ELR (cell line): ENCODE measurements at places on chromosomes 3 and 15.

DNA sequence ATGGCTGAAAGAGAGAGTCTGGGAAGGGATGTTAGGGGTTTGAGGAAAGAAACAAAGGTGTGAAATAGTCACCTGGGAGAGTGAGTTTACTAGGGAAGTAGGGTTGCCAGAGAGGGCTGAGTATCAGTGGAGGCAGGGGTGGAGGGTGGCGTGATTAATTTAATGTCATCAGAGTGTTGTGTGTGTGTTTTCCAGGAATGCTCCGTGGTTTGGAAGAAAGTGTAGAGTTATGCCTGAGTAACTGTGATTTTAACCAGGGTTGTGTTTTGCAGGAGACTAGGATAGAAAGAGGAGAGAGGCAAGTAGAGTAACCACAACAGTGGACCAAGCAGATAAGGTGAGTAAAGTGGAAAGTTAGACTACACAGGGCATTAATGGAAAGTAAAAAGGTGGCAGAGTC is 27.2 kb downstream of the PLD1 start:
- peak; percentile 35 for DNase-seq

- no peak for DNase-seq
These were observed 551 bp downstream of the NLGN1 start for GRCh38 chr3:173398111-173398479.

- no peak for DNase-seq
These were observed 122.6 kb downstream of the CADM2 start for GRCh38 chr3:85081191-85081906.

DNA sequence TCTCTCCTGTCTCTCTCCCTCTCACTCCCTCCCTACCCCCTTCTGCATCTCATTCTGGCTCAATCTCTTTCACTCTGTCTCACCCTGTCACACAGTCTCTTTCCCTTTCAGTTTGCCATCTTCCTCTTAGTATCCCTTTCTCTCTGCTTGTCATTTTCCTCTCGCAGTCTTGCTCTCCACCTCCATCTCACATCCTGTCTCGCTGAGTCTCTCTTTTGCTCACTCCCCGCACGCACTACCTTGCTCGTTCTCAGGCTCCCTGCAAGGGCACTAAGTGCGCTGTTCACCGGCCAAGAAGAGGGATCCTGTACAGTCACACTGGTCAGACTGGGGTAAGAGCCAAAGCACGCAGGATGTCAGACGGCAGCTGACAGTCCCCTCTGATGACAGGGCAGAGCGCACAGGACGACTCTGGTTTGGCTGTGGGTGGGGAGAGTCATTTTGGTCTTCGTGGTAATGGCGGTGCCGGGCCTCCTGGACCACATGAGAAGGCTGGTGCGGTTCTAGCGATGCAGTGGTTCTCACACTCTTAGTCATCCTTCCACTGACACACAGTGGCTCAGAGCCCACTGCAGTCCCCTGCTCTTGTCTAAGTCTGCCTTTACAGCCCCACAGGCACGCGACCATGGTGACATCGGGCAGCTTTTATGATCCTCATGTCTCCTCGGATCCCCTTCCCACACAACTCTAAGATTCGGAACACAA is 356.8 kb downstream of the FOXP1 start:
- peak; percentile 46 for DNase-seq

DNA sequence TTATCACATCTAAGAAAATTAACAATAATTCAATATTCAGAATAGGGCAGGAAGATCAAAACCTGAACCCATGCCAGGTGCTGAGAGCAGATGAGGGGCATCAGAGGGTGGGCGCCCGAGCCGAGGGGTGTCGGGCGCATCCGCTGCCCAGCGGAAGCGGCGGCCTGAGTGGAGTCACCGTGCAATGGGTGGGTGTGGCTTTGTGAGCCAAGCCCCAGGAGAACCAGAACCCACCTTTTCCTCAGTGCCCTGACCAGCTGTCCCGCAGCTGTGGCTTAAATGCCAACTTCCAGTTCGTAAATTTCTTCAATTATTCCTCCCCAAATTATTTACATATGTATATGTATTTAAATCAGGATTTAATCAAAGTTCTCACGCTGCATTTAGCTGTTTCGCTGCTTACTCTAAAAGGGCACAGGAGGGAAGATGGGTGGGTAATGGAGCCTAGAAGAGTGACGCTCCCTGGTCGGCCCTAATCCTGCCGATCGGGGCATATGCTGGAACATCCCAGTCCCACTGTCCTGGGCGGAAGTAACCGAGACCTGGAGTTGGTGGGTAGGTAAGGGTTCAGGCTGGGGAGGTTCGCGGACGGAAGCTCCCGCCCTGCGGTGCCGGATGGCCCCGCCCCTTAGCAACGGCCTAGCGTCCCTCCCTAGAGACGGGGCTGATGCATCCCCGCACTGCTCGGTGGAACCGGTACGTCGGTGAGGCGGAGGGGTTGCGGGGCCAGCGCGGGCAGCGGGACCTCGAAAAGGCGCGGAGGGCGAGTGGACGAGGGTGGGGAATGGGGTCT is 1.3 kb downstream of the DNAH1 start:
- peak; percentile 51 for DNase-seq

GRCh38 chr15:50150349-50150748 is 31.3 kb upstream of the ATP8B4 start:
- no peak for DNase-seq

DNA sequence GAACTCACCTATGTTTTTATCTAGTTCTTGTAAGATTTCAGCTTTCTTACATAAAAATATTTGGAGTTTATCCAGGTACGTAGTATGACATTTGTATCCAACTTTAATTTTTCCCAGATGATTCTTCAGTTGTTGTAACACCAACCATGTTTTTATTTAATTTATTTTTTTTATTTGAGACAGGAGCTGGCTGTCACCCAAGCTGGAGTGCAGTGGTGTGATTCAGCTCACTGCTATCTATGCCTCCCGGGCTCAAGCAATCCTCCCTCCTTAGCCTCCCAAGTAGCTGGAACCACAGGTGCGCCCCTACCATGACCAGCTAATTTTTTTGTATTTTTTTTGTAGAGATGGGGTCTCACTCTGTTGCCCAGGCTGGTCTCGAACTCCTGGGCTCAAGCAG is 6.6 kb downstream of the XYLB start:
- DNase-seq: peak; percentile 56

GRCh38 chr3:162168715-162169114 is 672.1 kb downstream of the OTOL1 start:
- no peak for DNase-seq

GRCh38 chr3:177946497-177946896 is 589.7 kb upstream of the KCNMB2 start:
- no peak for DNase-seq

GRCh38 chr15:89628806-89629715 is 26.2 kb downstream of the KIF7 start:
- DNase-seq: no peak

GRCh38 chr3:196997311-196997710 is 28.7 kb upstream of the PIGZ start:
- DNase-seq: no peak

- peak; percentile 17 for DNase-seq
These were observed at the start of gene TRANK1 for GRCh38 chr3:36944641-36945270. TSS of gene TRANK1 (minus strand) at chr3:36945054. CDS start at chr3:36944809, 245 bp downstream.

DNA sequence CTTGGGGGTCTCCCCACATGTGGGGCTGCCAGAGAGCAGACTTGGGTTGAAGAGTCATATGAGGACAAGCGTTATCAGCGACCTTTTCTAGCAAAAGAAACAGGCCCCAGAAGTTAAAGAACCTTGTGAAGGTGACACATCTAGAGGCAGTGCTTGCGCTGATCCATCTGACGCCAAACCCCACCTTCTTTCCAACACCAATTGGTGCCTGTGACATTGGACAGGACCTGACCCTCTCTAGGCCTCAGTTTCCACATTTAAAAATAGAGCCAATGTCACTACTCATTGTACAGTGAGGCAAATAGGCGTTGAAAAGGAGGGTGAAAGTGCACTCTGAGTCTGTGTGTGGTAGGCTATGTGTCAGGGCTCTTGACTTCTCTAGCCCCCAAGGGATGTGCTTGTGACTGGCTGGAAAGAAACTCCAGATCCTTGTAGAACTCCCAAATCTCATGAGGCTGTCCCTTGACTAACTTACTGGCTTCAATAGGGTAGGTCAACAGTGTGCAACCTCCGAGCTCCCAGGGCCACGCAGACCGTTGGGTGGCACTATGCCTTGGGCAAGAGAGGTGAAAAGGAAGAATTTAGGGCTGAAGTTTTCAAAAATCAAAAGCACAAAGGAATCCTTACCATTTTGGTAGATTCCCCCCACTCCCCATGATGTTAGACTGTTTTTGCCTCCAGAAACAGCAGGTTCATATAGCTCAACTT is 666 bp upstream of the FAM219B start:
- DNase-seq: peak; percentile 33

GRCh38 chr3:34212175-34212574 is 413.7 kb downstream of the PDCD6IP start:
- no peak for DNase-seq

- no peak for DNase-seq
These were observed 198.6 kb upstream of the BCL6 start for GRCh38 chr3:187943677-187944389.

DNA sequence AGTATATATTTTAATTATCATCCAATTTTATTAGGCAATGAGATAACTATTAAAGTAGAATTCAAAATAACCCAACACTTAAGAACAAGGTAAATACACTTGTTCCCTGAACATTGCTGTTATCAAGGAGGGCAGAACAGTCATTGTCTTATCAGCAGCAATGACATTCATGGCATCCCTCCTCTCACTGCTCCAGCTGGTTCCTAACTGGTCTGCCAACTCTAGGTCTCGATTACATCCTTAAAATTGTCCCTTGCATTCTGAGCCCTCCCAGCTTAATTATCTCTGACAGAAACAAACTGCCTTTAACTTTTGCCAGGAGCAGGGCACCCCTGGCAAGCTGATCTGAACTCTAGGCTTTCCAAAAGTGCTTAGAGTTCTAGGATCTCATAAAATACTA is 14.0 kb upstream of the DYNC1LI1 start:
- DNase-seq: no peak

- DNase-seq: no peak
These were observed 1068.6 kb upstream of the CADM2 start for GRCh38 chr3:83890039-83890762.
